ENCODE measurements at places on chromosomes 3 and 15.

GRCh38 chr15:25251700-25252390, 187.0 kb downstream of the UBE3A start:
- no peak for DNase-seq

- no peak for DNase-seq
These were observed 69.5 kb upstream of the EPHB3 start for GRCh38 chr3:184491867-184492615.

DNA sequence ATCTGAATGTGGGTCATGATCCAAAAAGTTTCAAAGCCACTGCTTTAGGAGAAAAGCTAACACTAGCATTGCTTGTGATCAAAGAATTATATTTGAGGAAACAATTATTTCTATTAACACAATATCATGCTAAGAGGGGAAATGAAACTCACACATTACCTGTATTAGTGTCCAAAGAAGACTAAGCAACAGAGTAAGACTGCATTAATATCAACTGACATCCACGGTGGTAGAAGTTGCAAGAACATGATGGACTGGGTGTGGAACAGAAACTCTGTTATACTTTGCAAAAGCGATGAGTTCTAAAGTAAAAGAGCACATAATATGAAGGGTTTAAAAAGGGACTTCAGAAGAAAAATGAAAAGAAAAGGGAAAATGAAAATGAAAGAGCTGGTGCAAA, 648.3 kb upstream of the NECTIN3 start:
- no peak for DNase-seq

DNA sequence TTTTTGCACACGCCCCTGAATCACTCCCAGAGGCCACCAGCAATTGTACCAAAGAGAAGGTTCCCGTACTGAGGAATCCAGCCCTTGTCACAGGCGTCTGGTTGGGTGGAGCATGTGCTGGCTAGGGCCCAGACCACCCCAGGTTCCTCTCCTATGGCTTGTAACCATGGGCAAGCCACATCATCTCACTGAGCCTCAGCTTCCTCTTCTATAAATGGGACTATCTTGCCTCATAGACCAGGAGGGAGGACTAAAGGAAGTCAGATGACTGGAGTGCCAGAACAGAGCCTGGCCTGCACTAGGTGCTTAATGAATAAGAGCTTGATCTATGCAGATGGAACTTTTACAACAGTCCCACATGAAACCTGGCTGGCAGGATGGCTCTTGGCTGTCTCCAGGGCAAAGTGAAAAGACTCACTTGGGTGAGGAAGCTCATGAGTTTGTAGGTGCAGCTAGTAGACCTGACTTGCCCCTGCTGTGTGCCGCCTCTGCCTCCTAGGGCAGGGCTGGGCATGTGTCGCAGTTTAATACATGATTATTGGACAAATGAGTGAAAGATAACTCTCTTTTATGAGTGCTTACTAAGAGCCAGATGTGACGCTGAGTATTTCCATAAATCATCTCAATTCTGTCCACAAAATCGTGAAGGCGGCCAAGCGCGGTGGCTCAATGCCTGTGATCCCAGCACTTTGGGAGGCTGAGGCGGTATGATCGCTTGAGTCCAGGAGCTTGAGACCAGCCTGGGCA, 29.3 kb downstream of the CTSH start:
- DNase-seq: no peak

- no peak for DNase-seq
These were observed 405.1 kb upstream of the MCTP2 start for GRCh38 chr15:93826293-93826692.

DNA sequence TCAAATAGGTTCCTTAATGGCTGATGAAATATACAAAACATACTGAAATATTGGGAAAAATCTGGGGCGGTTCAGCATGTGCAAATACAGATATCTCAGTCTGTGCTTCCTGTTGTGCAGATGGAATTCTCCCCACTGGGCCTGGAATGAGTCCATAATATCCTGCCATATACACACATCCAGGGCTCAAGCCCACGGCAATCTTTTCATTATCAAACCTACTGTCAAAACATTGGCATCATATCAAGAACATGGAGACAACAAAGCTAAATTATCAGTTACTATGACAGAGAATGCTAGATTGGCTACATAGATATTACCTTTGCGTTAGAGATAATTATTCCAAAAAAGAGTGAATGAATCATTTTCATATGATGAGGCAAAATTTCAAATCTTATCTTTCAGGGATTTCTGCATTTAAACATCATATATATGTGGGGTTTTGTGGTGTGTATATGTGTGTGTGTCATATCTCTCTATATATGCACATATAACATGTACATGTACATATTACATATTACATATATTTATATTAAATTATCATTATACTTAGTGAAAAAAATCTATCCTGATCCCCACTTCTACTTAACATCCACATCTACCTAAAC, 713.3 kb downstream of the GBE1 start:
- no peak for DNase-seq

- no peak for DNase-seq
These were observed 49.1 kb downstream of the FMN1 start for GRCh38 chr15:33145447-33145846.

GRCh38 chr3:61877359-61878138, 316.2 kb downstream of the PTPRG start:
- DNase-seq: no peak

- DNase-seq: no peak
These were observed 112.2 kb upstream of the FAN1 start for GRCh38 chr15:30791239-30792175.

- DNase-seq: no peak
These were observed 22.6 kb downstream of the SFMBT1 start for GRCh38 chr3:53023072-53023823.

DNA sequence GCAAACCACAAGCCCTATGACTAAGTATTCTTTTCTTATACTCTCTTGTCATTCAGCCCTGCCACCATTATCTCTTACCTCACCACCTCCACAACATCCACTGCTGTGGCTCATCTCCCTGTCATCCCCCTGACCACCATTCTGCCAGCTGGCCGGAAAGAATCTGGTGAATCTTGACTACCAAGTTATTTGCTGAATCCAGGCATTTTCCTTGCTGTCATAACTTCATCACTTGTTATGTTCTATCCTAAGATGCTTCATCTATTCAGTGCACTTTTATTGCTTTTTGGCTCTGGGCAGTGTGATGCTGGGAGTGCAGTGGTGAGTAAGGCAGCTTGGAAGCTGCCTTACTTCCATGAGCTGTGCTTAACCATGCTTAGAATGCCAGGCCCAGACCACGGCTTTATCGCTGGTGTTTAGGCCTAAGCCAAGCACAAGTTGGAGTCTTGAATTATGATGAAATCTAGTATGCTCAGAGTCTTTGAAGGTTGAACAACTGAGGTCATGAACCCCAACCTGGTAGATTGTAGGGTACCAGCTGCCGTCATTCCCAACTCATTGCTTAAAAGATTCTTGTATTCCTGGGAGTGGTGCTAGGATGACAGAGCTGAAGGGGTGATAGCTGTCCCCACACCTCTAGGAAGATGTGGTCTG, 27.0 kb upstream of the APH1B start:
- no peak for DNase-seq

GRCh38 chr3:171459137-171459941, 866 bp downstream of the TNIK start:
- peak; percentile 25 for DNase-seq

DNA sequence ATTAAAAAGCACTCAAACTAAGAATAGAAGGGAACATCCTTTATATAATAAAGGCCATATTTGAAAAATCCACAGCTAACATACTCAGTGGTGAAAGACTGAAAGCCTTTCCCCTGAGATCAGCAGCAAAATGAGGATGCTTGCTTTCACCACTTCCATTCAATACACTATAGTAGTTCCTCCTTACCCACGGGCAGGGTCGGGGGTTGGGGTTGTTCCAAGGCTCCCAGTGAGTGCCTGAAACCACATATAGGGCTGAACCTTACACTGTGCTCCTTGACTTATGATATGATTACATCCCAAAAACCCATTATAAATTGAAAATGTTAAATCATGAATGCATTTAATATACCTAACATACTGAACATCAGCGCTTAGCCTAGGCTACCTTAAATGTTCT, 37.7 kb downstream of the ALDH1L1 start:
- DNase-seq: no peak

GRCh38 chr15:71329497-71330260, 214.4 kb downstream of the THSD4 start:
- no peak for DNase-seq

DNA sequence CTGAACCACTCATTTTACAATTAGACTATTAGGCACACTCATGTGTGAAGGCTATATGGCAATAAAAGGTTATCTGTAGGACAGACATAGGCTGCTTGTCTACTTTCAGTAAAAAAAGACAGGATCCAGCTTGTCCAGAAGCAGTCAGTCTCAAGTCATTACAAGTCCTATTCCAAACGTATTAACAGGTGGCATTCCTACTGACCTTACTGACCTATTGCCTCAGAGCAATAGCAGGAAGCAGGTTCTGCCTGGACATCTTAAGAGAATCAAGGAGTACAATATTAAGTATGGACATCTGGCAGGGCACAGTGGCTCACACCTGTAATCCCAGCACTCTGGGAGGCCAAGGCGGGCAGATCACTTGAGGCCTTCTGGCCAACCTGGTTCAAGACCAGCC, 7.0 kb downstream of the CMTM6 start:
- no peak for DNase-seq

- no peak for DNase-seq
These were observed 96.3 kb upstream of the ZBED2 start for GRCh38 chr3:111691293-111691909.

DNA sequence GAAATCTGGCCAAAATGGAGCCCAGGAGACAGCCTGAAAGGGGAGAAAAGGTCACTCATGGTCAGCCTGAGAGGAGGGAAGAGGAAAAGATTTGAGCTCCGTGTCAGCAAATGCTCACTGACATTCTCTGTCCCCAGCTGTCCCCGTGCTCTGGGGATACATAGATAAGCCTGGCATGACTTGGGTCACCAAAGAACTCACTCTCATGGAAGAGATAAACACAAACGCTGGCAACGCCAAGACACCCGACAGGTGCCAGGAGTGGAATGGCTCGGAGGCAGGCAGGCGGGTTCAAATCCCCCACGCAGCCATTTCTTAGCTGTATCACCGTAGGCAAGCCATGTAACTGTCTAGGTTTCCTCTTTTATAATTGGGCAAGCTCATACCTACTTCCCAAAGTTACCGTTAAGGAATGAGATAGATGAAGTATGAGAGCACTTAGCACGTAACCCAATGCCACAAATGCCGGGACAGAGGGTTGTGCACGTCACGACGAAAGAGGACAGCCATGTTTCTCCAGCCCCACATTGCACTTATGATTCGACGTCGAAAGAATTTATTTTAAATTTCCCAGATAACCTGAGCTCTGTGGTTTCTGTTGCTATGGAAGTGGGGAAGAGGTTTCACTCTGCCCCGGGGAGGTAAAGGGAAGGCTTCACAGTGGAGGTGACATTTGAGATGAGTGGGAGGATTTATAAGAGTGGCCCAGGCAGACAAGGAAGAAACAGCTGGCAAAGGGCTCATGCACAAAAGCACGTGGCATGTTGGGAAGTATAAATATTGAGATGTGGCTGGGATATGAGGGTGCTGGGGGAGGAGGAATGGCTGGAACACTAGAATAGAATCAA, 41.4 kb upstream of the TSEN2 start:
- no peak for DNase-seq

GRCh38 chr3:26260139-26260538, 362.4 kb upstream of the LRRC3B start:
- no peak for DNase-seq

- DNase-seq: no peak
These were observed 25.4 kb upstream of the MRPS22 start for GRCh38 chr3:139318431-139318816.

GRCh38 chr3:41241161-41241560, 41.9 kb downstream of the CTNNB1 start:
- DNase-seq: no peak
